ENCODE measurements at places on chromosomes 3 and 15.

GRCh38 chr15:85498471-85498870 lies 118.1 kb downstream of the AKAP13 start:
- DNase-seq, result no peak

DNA sequence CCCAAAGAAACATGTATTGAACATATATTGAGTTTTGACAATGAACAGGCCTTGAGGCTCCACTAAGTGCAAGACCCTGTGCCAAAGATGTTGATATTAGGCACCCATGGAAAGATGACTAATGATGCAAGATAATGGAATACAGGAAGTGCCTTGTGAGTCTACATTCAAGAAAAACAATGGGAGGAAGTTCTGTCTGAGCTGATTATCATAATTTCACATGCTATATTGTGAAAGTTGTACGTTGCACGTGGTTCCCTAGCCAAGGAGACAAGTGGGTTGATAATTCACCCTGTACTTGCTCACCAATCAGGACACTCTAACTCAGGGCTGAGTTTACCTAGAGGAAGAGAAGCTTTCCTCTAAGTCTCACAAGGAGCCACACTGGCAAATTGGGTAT lies 186.9 kb upstream of the STAC start:
- no peak for DNase-seq

DNA sequence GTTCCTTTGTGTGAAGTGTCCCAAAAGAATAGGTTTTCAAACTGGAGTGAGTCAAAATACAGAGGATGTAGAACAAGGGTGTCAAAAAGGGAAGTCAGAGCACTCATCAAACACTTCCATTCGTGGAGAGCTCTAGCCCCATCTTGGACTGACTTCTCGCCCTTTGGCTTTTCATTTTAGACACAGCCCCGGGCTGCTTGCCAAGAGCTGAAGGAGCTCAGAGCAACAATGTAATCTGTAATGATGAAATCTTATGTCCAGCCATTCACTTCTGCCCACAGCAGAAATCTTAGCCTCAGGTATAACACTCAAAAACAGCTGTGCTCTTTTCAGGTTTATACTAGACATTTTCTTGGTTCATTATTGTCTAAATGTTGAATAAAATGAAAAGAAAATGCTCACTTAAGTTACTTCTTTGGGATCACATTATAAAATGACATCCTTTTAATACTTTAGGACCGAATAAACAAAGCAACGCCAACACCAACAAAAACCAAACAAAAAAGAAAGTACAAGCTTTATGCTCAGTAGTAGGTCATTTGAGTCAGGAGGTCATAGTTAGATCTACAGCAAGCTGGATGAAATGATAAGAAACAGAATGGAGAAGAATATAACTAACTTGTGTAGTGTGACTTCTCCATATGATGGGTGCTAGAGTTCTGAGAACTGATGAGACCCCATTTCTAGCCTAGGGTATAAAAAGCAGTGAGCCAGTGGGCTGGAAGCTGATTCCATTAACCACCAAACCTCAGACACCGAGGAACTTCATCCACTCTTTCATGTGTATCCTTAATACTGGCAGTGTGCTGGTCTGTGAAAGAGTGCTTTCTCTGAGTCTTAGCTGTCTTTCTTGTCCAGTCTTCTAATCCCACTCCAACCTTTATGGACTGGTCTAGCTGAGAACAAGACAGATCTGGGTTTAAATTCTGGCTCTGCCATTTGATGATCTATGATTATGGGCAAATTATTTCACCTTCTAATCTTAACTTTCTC lies 131.8 kb upstream of the SLC7A14 start:
- no peak for DNase-seq

- no peak for DNase-seq
These were observed 199.4 kb upstream of the TTC14 start for GRCh38 chr3:180402471-180403073.

DNA sequence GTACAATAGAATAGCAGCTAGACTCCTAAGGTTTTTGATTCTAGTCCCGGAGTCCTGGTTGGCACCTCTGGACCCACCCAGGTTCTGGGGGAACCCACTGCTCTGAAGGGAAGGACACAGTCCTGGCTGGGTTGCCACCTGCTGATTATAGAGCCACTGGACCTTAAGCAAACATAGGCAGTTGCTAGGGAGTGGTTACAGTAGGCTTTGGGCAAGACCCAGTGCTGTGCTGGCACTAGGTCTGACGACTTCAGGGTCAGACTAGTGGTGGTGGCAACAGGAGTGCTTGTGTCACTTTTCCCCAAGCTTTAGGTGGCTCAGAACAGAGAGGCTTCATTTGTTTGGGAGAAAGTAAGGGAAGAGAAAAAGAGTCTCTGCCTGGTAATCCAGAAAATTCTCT lies 109.8 kb upstream of the C3orf80 start:
- no peak for DNase-seq

DNA sequence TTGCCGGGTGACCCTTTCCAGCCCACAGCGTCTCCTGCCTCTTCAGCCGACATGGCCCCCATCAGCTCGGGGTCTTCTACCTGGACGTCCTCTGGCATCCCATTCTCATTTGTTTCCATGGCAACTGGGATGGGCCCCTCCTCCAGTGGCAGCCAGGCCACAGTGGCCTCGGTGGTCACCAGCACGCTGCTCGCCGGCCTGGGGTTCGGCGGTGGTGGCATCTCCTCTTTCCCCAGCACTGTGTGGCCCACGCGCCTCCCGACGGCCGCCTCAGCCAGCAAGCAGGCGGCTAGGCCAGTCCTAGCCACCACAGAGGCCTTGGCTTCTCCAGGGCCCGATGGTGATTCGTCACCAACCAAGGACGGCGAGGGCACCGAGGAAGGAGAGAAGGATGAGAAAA lies 170.2 kb downstream of the FEZF2 start:
- DNase-seq, result no peak

Data from stimulated activated CD8-positive, alpha-beta memory T cell treated with anti-CD3 and anti-CD28 coated beads, Interleukin-7, amount 100 ng/mL, for 1 hour (primary cell).